Brain microvascular endothelial cell (primary cell): ENCODE measurements at places on chromosomes 7 and 10.

GRCh38 chr7:26326211-26326610 lies 34.5 kb downstream of the SNX10 start:
- DNase-seq = no peak

DNA sequence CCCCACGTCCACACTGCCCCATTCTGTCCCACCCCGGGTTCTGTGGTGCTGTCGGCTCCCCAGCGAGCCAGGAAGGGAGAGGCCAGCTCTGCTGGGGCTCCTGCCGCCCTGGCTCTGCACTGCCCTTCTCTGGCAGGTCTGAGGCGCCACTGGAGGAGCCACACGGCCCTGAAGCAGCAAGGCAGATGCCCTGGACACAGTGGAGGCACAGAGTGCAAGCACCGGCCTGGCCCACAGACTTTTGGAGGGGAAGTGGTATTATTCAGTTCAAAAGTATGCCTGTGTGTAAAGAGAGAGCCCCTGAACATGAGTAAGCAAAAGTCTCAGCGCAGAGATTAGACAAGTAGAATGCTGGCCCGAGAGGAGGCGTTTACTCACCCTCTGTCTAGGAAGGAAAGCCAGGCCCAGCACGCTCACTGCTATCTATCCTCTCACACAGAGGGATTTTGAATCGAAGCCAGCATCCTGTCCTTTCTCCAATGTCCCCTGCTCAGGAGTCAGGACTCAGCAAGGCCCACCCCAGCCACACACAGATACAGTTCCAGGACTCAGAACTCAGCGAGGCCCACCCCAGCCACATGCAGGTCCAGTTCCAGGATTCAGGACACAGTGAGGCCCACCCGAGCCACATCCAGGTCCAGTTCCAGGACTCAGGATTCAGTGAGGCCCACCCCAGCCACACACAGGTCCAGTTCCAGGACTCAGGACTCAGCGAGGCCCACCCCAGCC lies 115.0 kb downstream of the EGFR start:
- DNase-seq = peak; percentile 99

- DNase-seq = no peak
These were observed 243.1 kb downstream of the INHBA start for GRCh38 chr7:41459623-41460261.

GRCh38 chr10:12699781-12700556 lies 301.5 kb downstream of the CCDC3 start:
- DNase-seq = no peak

GRCh38 chr7:153066711-153067110 lies 307.2 kb downstream of the ACTR3B start:
- no peak for DNase-seq

GRCh38 chr10:74500026-74500704 lies 326.2 kb upstream of the KAT6B start:
- DNase-seq = no peak
